Activated CD4-positive, alpha-beta T cell treated with anti-CD3 and anti-CD28 coated beads, Interleukin-2, amount 50 U/mL, for 48 hours (primary cell): ENCODE measurements at places on chromosomes 5 and 9.
A peak's percentile ranks its signal among the peaks of the same experiment; 100 is the strongest.

GRCh38 chr5:144438237-144438636 lies 267.6 kb downstream of the KCTD16 start:
- no peak for DNase-seq

DNA sequence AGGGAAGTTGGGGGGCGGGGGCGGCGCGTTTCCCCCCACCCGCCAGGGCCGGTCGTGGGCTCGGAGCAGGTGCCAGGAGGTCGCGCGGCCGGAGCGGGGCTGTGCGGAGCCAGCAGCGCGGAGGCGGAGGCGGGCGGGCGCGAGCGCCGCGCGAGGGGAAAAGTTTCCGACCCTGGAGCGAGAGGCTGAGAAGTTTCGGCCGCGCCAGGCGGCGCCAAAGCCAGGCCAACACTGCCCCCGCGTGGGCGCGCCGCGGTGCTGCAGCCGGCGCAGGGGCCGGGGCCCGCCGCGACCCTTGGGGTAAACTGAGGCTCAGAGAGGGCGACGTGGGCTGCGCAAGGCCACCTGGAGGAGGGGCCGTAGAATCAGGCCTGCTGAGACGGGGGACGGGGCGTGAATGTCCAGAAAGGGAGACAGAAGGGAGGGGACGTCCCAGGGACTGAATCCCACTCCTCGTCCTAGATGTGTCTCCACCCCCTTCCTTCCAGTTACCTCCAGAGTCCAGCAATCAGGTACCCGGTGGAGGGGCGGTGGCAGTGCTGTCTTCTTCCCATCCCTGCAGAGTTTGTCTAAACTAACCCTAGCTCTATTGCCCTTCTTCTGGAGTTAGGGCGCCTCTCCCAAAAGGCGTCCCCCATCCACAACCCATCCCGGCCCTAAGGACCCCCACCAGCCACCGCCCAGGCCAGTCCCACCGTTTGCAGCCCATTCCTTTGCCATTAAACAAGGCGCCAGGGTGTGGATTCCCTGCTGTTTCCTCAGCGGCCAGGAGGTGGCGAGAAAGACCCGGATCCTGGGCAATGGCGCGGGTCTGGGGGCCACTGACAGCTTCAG lies 10.2 kb downstream of the C9orf50 start:
- peak; percentile 83 for DNase-seq

DNA sequence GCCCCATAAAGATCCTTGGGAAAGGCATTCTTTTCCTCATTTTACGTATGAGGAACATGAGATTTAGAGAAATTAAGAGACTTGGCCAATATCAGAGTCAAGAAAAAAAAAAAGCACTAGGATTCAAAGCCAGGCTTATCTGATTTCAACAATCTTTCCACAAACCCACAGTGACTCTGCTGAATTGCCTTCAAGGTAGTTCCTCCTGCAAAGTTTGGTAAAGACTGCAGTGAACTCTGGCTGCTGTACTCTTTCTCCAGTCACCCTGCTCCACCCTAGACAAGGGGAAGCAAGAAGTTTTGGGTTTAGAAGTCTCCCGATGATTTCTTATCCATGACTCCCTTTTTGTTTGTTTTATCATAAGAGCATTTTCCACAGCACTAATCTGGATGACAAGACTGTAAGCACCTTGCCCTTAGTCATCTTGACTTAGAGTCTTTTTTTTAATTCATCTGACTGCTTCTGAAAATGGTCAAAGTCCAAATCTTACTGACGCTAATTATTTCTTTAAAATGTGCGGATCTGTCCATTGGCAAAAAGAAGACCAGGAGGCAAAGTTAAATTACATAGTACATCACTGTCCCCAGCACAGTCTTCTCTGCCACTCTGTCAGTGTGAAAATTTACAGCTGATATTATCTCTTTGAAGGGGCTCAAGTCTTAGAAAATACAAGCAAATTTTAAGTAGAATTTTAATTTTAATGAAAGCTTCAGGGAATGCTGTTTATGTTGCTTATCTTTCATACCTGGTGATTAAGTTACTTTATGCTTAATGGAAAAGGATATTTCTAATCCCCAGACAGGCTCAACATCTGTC lies 180.1 kb downstream of the TTLL11 start:
- DNase-seq = no peak

DNA sequence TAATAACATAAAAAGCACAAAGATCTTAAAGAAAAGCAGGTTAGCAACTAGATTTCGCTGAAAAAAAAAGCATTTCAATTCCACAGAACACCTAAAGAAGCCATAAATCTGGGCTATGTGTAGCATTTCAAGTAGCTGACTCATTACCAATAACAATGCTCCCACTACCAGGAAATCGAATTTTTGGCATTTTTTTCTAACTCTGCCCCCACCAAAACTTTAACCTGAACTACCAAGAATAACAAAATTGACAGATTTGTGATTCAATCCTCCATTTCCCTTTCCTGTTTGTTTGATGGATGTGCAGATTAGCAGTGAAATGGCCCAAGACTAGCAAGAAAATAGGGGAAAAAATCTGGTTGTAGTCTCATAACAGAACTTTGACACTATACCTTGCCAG lies 180.2 kb downstream of the RASEF start:
- DNase-seq = no peak

- DNase-seq = no peak
Measured at GRCh38 chr9:129258823-129259301, 80.8 kb upstream of the IER5L start.

GRCh38 chr9:89523948-89524347 lies 26.0 kb upstream of the SEMA4D start:
- DNase-seq = peak; percentile 35

- no peak for DNase-seq
Measured at GRCh38 chr9:34524349-34524748, 1.6 kb upstream of the ENHO start.
